Prostate gland (tissue), 2 donors: ENCODE measurements at places on chromosomes 6 and 20.

- no peak for DNase-seq
- no peaks in the 10 kb centered on the region for H3K27me3 ChIP-seq
- no peak overlapping the region for H3K4me3 ChIP-seq
Measured at GRCh38 chr20:24584078-24584477, 114.6 kb downstream of the SYNDIG1 start.

GRCh38 chr6:68040312-68040778 lies 594.7 kb upstream of the ADGRB3 start:
- H3K27me3 ChIP-seq = no peaks in the 10 kb centered on the region
- H3K36me3 ChIP-seq = no peaks in the 10 kb centered on the region
- H3K27ac ChIP-seq = no peak overlapping the region
- no peaks in the 10 kb centered on the region for H3K4me1 ChIP-seq

DNA sequence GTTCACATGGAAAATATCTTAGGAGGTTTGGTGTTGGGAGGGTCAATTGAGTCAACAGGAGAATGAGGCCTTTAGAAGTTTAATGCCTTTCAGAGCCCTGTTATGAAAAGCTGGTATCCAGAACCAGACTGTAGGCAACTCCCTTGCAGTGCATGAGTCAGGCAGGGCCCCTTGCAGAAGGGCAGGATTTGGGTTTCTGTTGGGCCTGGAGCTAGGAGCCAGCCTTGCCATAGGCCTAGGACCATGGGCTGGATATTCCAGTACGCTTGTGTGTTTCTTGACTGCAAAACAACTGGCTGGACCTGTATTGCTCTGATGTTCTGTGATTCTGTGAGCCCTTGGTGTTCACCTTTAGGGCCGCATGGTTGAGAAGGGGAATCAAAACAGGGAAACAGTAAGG lies 350.9 kb upstream of the PRND start:
- no peaks in the 10 kb centered on the region for H3K4me1 ChIP-seq
- no peak overlapping the region for H3K27ac ChIP-seq
- no peak overlapping the region for H3K4me3 ChIP-seq

- H3K36me3 ChIP-seq = no peaks in the 10 kb centered on the region
- H3K27ac ChIP-seq = no peak overlapping the region
- peaks cover 10% of the 10 kb centered on the region for H3K27me3 ChIP-seq
- H3K4me1 ChIP-seq = no peaks in the 10 kb centered on the region
- H3K4me3 ChIP-seq = no peak overlapping the region
Measured at GRCh38 chr20:63090682-63091571, 84.2 kb upstream of the BHLHE23 start.

GRCh38 chr6:22150368-22151035 lies 146.3 kb downstream of the PRL start:
- H3K27ac ChIP-seq = no peak overlapping the region
- no peaks in the 10 kb centered on the region for H3K36me3 ChIP-seq
- no peak overlapping the region for H3K4me3 ChIP-seq
- H3K27me3 ChIP-seq = no peaks in the 10 kb centered on the region

DNA sequence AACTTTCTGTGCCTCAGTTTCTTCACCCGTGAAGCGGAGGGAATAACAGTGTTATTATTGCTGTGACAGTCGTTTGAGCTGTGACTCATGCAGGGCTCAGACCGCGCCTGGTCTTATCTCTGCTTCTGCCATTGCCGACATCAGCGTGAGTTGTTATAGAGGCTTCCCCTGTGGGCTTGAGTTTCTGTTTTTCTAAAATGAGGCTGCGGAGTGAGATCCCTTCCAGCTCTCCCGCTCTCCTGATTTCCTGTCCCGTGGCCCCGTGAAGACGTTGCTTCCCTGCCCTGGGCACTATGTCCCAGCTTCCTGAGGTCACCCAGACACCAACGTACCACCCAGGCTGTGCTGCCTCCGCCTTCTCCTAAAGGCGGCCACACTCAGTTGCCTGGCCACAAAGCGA lies 278.5 kb downstream of the BMP7 start:
- H3K4me1 ChIP-seq = no peaks in the 10 kb centered on the region
- H3K4me3 ChIP-seq = no peak overlapping the region
- no peaks in the 10 kb centered on the region for H3K36me3 ChIP-seq
- no peak overlapping the region for H3K27ac ChIP-seq
- no peaks in the 10 kb centered on the region for H3K27me3 ChIP-seq

GRCh38 chr6:129141499-129141898 lies 258.6 kb downstream of the LAMA2 start:
- H3K4me3 ChIP-seq = no peak overlapping the region
- no peaks in the 10 kb centered on the region for H3K4me1 ChIP-seq
- no peak for DNase-seq
- no peak overlapping the region for H3K27ac ChIP-seq

DNA sequence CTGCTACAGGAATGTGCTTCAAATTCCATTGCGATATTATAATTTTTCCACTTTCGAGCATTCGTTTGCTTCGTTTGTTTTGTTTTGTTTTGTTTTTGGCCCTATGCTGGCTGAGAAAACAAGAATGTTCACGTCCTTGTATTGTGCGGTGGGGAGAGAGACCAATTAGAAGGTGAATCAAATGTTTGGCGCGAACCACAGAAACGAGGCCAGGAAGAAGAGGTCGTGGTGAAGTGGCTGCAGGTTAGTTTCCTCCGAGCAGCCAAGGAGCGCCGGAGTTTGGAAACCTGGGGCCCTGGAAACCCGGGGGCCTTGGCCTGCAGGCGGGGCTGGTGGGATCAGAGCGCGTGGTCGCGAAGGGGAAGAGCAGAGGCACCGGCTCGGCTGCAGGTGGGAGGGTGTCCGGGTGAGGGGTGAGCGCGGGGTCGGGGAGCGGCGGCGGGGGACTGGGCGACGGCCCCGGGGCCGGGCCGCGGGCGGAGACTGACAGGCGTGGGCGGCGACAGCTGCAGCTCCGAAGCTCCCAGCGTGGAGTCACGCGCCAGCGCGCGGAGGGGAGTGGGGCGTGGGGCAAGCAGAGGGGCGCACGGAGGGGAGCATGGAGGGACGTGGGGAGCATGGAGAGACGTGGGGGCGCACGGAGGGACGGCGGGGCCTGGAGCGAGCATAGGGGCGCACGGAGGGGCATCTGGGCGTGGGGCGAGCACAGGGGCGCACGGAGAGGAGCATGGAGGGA lies 141.5 kb upstream of the PDE10A start:
- peak overlapping the region; percentile 16 for H3K4me3 ChIP-seq
- DNase-seq = no peak
- H3K27ac ChIP-seq = no peak overlapping the region
- no peaks in the 10 kb centered on the region for H3K36me3 ChIP-seq

GRCh38 chr6:130282234-130282995 lies 59.7 kb upstream of the SAMD3 start:
- no peaks in the 10 kb centered on the region for H3K4me1 ChIP-seq
- no peak for DNase-seq
- no peaks in the 10 kb centered on the region for H3K27me3 ChIP-seq
- H3K36me3 ChIP-seq = no peaks in the 10 kb centered on the region

DNA sequence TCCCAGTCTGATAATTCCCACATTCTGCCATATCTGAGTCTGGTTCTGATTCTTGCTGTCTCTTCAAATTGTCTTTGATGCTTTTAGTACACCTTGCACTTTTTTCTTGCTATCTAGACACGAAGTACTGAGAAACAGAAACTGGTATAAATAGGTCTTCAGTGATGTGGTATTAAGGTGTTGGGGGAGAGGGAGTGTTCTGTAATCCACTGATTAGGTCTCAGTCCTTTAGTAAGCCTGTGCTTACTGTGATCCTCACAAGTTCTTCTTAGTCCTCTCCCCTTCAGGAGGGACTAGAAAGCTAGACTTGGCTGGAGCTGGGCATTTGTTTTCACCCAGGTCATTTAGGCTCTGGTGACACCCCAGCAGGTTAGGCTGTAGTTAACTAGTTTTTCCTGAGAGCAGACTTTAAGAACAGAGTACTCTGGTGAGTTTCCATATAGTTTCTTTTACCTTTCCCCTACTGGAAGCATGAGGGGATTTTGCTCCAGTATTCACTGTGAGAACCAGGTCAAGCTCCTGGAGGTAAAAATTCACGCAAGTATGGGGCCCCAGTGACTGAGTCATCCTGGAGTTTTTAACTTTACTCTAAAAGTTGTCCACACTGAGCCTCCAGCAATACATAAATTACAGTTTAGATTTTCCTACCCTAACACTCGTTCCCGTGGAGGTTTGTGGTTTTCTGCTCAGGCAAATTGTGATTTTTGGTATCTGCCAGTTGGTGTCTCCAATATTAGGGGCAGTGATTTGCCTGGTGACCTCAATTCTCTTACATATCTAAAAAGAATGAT lies 154.6 kb downstream of the CDKAL1 start:
- DNase-seq = no peak
- no peaks in the 10 kb centered on the region for H3K36me3 ChIP-seq
- H3K27me3 ChIP-seq = no peaks in the 10 kb centered on the region
- H3K27ac ChIP-seq = no peak overlapping the region
- no peak overlapping the region for H3K4me3 ChIP-seq

- H3K4me3 ChIP-seq = no peak overlapping the region
- H3K36me3 ChIP-seq = no peaks in the 10 kb centered on the region
- no peaks in the 10 kb centered on the region for H3K27me3 ChIP-seq
- no peak for DNase-seq
- no peak overlapping the region for H3K27ac ChIP-seq
Measured at GRCh38 chr6:35569011-35569461, 56.3 kb upstream of the TULP1 start.

- H3K36me3 ChIP-seq = no peaks in the 10 kb centered on the region
- H3K27ac ChIP-seq = no peak overlapping the region
- no peak overlapping the region for H3K4me3 ChIP-seq
- H3K27me3 ChIP-seq = no peaks in the 10 kb centered on the region
- no peaks in the 10 kb centered on the region for H3K4me1 ChIP-seq
Measured at GRCh38 chr6:54404791-54405190, 96.5 kb downstream of the TINAG start.

GRCh38 chr20:50271176-50271575 lies 80.5 kb downstream of the CEBPB start:
- DNase-seq = no peak
- H3K4me1 ChIP-seq = peaks cover 9% of the 10 kb centered on the region
- no peak overlapping the region for H3K4me3 ChIP-seq
- H3K27ac ChIP-seq = no peak overlapping the region
- H3K27me3 ChIP-seq = no peaks in the 10 kb centered on the region

- DNase-seq = no peak
- H3K27me3 ChIP-seq = no peaks in the 10 kb centered on the region
- H3K36me3 ChIP-seq = no peaks in the 10 kb centered on the region
- peaks cover 3% of the 10 kb centered on the region for H3K4me1 ChIP-seq
Measured at GRCh38 chr6:73028124-73028766, 197.1 kb downstream of the KHDC1L start.

DNA sequence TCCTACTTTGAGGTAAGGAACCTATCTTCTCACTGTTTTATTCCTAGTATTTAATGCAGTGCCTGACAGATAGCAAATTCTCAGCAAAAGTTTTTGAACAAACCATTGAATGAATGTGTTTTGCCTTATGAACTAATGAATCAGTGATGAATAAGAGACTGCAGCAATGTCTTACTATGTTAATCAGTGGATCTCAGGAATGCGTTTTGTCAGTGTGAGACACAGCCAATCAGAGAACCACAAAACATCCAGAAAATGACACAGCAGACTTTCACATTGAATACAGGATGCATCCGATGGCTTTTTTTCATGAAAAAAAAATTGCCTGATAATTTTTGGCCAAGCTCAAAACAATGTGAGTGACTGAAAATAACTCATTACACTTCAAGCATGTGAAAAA lies 270.5 kb downstream of the BMP2 start:
- H3K4me3 ChIP-seq = no peak overlapping the region
- no peaks in the 10 kb centered on the region for H3K4me1 ChIP-seq
- no peaks in the 10 kb centered on the region for H3K36me3 ChIP-seq

- H3K27ac ChIP-seq = no peak overlapping the region
- no peak overlapping the region for H3K4me3 ChIP-seq
- DNase-seq = no peak
- H3K36me3 ChIP-seq = no peaks in the 10 kb centered on the region
- H3K27me3 ChIP-seq = no peaks in the 10 kb centered on the region
Measured at GRCh38 chr6:12535586-12536314, 180.8 kb upstream of the PHACTR1 start.

- peak overlapping the region; percentile 79 for H3K27ac ChIP-seq
- H3K4me3 ChIP-seq = peak overlapping the region; percentile 51
- H3K36me3 ChIP-seq = no peaks in the 10 kb centered on the region
- H3K27me3 ChIP-seq = no peaks in the 10 kb centered on the region
Measured at GRCh38 chr6:27188061-27188884, 59.2 kb upstream of the PRSS16 start.

DNA sequence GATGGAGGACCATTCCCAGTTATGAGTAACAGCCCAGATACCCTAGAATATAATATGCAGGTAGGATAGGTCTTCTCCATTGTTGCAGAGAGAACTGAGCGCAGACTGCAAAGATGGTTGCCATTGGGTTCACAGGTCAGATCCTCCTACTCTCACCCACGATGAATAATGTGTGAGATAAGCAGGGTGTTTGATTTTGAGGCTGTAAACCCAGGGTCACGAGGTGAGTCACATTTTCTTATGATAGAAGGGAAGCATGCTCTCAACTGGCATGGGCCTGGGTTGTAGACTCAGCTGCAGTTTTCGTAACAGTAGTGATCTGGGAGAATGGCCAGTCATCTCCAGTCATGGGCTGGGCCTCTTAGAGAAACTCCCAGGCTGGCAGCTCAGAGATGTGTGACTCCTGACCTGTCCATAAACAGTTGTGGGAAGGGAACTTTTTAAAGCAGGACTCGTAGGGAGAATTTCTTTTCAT lies 74.2 kb downstream of the CD164 start:
- H3K4me3 ChIP-seq = no peak overlapping the region
- no peaks in the 10 kb centered on the region for H3K27me3 ChIP-seq
- no peaks in the 10 kb centered on the region for H3K4me1 ChIP-seq
- no peaks in the 10 kb centered on the region for H3K36me3 ChIP-seq

DNA sequence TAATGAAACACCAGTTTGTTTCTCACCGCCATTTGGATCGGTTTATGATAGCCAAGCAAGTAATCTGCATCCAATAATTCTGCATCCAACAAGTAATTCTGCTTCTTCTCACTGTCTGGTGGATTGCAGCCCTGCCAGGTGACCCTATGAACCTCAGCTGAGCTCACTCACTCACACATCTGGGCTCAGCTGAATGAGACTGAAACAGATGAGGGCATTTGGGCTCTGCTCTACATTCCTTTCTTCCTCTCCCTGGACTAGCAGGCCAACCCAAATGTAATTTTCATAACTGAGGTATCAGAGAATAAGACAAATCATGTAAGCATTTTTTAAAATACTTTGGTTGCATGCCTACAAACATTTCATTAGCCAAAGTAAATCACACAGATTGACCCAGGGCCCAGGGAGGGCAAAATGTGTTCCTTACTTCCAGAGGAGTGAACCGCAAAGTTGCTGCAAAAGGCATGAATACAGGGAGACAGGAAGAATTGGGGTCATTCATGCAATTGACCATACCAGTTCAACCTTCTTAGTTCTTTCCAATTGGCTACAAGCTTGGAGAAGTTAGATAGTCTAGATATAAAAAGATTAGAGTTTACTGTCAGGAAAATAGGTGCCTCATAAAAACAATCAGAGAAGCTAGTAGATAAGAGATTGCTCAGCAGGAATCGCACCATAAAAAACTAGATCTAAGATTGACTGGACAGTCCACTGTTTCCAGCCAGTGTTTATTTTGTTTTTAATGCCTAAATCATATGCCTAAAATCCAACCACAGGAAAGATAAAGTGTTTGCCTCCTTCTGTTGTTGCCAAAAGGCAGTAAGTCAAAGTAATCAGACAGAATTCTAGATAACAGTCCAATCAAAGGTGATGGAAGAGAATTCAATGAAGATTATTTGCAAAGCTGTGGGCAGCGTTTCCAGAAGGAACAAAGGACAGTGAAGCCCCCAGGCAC lies 43.7 kb downstream of the CBLN4 start:
- no peaks in the 10 kb centered on the region for H3K36me3 ChIP-seq
- peak; percentile 15 for DNase-seq
- H3K4me3 ChIP-seq = no peak overlapping the region
- H3K4me1 ChIP-seq = no peaks in the 10 kb centered on the region

GRCh38 chr20:43514648-43514999 lies 7.1 kb downstream of the L3MBTL1 start:
- H3K4me3 ChIP-seq = peak overlapping the region; percentile 48
- no peaks in the 10 kb centered on the region for H3K27me3 ChIP-seq
- no peak for DNase-seq
- H3K4me1 ChIP-seq = no peaks in the 10 kb centered on the region
- peak overlapping the region; percentile 74 for H3K27ac ChIP-seq
